A549 (cell line): ENCODE measurements at places on chromosomes 6 and 20.

- no peak for DNase-seq
Measured at GRCh38 chr6:80161434-80161833, 55.0 kb downstream of the BCKDHB start.

DNA sequence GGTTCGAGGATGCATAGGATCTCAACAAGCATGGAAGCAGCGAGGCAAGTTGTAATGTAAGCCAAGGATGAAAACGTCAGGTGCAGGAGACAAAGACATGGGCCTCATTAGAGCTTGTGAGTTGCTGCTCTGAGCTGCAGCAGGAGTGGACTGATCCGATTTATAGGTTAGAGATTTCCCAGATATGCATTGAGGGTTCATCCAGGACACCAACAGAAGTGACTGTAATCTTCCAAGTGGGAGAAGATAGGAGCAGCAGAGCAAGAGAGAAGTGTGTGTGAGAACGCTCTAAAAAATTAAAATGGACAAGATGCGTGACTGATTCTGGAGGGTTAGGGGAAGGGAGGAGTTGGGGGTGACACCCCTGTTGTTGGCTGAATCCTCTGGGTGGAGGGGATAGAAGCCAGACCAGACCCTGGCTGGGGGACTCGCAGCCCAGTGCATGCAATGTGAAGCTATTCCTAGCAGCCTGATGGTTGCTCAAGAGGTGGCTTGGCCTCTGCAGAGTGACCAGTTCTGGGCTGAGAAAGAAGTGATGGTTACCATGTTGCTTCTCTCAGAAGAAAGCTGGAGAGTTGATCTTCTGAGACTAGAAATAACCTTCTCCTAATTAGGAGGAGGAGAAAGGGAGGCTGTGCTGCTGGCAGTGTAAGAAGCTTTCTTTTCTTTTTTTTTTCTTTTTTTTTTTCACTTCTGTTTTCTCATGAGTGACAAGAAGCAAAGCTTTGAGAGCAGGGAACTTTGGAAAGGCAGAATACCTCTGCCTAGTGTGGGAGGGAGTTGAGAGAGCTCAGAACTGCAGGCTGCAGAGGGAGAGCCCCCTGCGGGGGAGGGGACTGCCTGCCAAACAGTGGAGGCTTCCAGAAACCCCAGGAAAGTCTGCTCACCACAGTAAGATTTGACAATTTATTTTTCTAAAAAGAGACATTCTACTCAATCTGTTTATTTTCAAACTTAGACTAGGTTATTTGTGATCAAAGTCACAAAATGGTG lies 116.9 kb downstream of the SLX4IP start:
- no peak for DNase-seq

GRCh38 chr6:7267466-7268091 lies 45.4 kb downstream of the SSR1 start:
- peak; percentile 84 for DNase-seq

DNA sequence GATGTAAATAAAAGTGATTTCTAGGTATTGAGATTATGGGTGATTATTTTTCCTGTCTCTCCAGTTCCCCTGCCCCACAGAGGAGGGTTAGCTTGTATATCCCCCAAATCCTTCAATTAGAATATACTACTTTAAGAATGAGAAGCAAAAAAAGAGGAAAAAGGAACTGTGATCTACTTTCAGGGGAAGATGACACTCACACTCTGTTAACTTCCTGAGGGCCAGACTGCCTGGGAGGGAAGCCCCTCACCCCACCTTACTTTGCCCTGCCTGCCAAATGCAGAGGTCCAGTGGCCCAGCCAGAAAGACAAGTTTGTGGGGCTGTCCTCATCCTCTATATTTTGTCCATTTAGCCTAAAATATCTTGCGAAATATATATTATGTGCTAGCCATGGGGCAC lies 9.2 kb upstream of the LY86 start:
- DNase-seq = no peak

DNA sequence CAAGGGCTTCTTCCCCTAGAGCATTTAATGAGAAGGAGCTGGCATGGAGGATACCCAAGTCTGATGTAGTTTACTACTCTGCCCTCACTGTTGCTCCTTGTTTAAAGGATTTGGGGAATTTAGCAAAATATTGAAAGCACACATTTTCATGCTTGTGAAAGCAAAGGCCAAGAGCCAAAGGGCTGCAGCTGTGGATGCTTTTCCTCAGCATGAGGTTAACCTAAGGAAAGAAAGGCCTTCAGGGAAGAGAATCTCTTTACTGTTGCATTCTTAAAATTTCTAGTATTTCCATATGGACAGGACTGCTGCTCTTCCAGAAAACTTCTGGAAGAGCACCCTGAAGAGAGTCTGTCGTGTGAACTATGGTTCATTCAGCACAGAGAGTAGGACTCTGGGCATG lies 45.9 kb upstream of the SASH1 start:
- DNase-seq = no peak

DNA sequence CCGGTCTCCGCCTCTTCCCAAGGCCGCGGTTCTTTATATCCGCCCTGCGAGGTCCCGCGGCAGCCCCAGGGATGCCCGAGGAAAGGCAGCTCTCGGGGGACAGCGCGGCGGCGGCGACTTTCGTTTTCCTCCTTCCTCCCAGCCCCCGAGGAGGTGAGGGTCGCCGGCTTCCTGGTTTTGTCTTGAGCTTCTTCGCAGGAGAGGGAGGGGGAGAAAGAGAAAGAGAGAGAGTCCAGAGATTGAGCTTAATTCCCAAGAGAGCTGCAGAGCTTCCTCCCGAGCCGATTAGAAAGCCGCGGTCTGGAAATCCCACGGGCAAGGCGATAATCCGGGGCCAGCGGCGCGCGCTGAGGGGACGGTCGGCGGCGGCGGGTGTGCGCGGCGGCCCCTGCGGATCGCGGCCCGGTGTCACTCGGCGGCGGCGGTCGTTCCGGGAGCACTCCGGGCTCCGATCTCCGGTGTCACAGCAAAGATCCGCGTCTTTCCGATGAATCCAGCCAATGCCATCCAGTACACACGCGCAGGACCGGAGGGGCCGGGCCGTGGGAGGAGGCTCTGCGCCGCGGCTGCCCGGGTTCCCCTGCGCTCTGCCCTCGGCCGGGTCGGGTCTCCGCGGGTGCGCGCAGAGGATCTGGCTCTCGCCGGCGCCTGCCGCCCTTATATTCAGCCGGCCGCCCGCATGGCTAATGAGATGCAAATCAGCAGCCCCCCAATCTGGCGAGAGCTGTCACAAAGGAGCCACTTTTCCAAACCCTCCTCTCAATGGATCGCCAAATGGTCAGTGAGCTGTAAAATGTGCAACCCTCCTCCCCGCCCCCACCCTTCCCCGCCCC lies at the start of gene DLL1:
Gene DLL1 (minus strand): TSS at position 783 of the 833 bp plus-strand sequence. CDS start 939 bp downstream, outside the sequence.
- DNase-seq = no peak

DNA sequence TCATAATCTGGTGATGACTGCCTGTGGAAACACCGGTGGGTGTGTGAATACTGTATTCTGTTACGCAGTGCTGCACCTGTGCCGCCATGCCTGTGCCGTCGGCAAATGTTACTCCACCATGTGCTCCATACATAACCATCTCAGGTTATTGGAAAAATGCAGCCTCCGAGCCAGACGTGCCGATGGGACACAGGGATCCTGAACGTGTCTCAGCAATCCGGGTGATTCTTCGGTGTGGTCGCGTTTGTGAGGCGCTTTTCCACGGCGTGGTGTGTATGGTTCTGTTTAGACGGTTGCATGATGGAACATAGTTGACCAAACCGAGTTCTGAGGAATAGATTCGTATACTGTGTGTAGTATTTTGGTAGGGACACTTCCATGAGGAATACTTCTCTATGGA lies 130.3 kb downstream of the SMOC2 start:
- DNase-seq = no peak

GRCh38 chr6:1237636-1238035 lies 74.3 kb upstream of the FOXQ1 start:
- DNase-seq = no peak

DNA sequence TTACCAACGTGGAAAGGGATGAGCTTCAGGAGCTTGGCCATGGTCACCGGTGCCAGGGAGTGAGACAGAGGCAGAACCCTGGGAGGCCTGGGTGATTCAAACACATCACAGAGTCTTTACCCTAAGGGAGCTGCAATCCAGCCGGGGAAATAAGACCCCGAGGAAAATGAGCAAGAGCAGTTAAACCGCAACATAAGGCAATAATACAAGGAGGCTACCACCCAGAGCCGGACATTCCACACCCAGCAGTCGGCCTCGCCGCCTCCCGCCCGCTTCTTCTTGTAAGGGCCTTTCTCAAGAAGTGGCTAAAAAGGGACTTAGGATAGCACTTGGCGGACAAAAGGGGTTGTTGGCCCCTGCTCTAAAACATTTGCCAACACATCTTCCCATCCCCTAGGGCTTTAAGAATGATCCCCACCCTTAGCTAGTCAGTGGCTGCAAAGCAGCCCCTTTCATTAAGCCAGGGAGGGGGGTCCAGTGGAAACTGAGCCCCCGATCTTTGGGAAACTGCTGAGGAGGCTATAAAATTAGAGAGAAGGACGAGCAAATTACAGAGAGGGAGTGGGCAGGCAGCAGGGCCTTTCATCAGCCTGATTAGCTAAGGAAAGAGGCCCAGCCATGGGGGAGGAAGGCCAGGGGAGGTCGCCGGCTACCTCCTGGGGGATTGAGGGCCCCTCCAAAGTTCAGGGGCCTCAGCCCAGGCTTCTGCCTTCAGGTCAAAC lies 34.3 kb downstream of the SNX5 start:
- no peak for DNase-seq
